ENCODE measurements at places on chromosomes 11 and 22.

DNA sequence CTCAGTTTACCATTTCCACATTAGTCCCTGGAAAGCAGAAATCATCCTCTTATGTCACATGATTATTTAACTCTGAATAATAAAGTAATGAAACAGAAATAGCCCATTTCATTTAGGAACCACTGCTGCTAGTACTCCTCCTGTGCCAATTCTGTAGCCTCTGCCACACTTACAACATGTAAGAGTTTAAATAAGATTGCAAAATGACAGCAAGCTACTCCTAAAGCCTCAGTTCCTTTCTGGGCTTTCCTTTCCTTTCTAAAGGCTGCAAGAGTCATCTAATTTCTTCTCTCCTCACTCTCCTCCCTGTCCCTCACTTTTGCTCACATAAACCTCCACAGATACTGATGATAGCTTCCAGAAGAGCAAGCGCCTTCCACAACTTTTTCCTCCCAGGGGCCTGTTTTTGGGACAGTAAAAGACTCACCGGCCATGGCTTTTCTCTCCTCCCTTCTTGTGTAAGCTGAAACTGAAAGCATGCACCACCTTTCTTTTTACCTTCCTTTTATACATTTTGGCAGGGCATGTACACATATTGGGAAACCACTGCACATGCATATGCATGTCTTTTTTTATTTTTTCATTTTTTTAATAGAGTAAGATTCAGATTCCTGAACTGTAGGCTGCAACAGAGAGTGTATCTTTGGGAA is 38.5 kb downstream of the CARD18 start:
- DNase-seq = no peak

GRCh38 chr11:6771926-6772893 is at the start of gene OR2AG2:
Gene OR2AG2 (minus strand): TSS chr11:6771976. CDS start chr11:6768957, 3,019 bp downstream.
- no peak for DNase-seq

DNA sequence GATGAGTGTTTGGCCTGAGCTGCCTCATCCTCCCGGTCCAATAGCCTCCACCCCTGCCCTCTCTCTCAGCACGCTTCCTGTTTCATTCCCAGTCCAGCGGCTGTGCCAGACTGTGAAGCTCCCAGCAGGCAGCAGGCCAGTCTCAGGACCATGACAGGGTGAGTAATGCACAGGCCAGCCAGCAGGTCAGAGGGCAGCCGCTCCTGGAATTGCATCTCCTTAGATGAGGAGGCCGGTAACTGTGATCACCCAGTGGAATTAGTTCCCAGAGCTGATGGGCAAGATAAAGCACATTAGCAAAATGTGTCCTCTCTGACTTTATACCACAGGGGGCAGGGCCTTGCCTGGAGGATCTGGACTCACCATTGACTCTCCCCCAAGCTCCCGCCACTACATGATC is 251.2 kb downstream of the ETS1 start:
- DNase-seq = no peak

GRCh38 chr22:44759001-44759400 is 6.6 kb downstream of the ARHGAP8 start:
- no peak for DNase-seq

DNA sequence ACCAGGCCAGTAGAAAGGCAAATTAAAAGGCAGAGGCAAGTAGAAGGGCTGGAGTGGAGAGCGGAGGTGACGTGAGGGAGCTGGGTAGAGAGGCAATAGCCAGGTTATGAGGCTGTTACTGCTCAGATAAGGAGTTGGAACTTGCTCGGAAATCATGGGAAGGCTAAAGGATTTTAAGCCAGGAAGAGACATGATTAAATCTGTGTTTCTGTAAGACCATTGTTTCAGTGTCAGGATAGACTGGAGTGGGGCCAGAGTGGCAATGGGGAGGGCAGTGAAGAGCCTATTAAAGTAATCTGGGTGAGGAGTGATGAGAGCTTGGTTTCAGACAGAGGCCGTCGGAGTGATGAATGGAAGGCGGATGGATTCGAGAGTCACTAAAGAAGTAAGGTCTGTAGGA is 39.0 kb downstream of the GRAMD1B start:
- no peak for DNase-seq

GRCh38 chr11:10450462-10451425 is 4.3 kb upstream of the AMPD3 start:
- DNase-seq = no peak

DNA sequence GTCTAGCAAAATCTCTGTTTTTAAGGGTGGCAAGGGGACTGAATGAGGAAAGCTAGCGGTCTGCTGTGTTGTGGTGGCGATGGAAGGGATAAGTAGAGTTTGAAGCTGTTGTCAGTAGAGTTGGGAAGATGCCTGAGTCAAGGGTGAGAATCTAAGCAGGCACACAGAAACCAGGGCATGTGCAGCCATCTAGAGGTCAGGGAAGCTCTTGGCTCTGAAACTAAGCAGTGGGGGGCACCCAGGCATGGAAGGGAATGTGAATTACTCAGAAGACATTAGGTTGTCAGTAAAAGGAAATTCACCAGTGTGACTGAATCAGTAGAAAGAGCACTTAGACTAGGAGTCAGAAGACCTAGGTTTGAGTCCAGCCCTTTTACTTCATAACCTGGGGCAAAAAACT is 15.4 kb downstream of the BMAL1 start:
- no peak for DNase-seq

DNA sequence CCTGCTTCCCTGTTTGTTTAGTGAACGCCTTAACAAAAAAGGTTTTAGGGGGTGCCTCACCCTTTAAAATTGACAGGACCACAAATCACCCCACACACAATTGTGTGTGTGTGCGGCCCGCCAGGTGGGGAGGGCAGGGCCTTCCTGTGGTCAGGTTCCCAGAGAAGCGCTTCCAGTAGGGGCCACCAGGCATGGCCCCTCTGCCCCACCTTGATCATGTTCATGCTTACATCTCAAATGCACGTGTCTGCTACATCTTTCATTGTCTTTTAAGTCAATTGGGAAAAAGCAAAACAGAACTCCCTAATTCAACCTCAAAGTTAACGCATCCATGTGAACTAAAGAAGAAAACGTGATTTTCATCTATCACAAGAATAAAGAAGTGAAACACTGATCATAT is 1335.3 kb downstream of the TBC1D22A start:
- DNase-seq = no peak

DNA sequence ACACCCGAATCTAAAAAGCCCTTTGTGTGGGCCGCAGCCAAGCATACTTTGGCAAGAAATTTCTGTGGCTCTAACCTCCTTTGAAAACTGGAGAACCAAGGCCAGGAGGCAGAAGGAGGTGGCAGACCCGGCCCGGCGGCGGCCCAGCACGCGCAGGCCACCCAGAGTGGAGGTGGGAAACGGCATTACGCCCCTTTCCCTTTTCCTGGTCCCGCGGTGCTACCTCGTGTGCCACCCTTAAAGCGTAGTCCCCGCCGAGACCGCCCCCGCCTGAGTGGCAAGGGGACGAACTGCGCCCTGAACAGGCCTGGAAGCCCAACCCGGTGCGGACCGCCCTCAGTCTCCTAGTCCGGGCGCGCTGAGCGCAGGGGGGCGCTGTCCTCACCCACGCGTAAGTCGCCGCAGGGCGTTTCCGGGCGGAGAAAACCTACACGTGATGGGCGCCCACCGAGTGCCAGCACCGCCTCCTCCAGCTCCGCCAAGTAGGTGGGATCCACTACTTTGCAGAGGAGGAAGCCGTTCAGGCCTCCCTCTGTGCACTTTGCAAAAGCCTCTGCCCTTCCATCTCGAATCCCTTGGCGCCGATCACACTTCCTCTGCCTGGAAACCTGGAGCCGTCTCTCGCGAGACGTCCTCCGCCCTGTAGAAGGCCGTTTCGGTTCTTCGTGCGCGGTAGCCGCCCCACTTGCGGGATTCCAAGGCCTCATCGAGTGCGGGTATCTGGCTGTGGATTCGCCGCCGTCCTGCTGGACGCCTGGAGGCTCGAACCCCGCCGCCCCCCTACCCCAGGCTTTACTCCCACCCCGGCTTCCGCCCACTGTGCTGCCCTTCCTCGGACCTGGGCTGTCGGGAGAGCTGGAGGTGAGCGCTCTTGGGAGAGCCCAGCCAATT is at the start of gene ACCS:
TSS of gene ACCS (plus strand) at position 430 of the 891 bp plus-strand sequence. CDS start 1,358 bp downstream, outside the sequence.
- DNase-seq = peak; percentile 84

DNA sequence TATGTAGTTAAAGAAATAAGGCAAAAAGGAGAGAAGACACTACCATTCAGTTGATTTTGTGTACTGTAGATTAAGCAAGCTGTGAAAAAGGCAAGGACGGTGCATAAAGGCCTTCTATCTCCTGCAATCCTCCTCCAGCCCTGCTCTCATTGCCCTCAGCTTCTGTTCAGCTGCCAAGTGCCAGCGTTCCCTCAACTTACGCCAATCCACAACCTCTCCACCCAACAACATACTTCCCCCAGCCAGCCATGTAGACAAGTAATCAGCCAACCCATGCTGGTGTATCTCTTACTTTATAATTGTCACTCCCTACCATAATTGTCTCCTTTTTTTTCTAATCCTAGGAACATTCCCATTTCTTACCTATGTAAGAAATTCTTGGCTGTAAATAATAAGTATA is 30.1 kb upstream of the ANO5 start:
- DNase-seq = no peak

DNA sequence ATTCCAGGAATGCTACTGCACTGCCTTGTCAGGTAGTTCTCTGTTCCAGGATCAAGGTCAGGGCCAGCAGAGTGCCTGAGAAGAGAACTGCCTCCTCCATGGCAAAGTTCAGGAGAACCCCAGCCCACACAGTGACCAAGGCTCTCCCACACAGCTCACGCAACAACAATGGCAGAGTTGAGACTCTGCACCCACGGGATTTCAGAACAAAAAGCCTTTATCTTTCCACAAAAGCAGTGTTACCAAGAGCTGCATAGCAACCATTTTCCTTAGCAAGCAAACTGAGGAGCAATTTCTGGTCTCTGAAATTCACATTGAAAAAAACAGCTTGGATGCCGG is 11.1 kb downstream of the PLAAT3 start:
- peak; percentile 77 for DNase-seq

DNA sequence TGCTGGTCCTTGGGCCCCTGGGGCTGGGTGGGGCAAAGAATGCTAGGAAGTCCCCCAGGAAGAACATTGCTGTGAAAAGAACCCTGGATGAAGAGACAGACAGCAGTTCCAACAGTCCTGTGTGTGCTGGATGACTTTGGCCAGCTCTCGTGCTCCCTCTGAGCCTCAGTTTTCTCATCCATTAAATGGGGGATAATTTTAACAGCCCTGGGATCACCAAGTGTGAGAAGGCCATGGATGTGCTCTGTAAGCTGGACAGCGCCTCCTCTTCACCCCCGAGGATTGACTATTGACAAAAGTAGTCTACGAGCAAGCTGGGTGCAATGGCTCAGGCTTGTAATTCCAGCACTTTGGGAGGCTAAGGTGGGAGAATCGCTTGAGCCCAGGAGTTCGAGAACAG is 2.5 kb downstream of the LARGE2 start:
- DNase-seq = no peak

Data from hippocampal formation (tissue), 2 donors.